ENCODE measurements at places on chromosomes 7 and 10.

- DNase-seq = no peak
These were observed 33.2 kb downstream of the LAMB4 start for GRCh38 chr7:108096996-108097395.

DNA sequence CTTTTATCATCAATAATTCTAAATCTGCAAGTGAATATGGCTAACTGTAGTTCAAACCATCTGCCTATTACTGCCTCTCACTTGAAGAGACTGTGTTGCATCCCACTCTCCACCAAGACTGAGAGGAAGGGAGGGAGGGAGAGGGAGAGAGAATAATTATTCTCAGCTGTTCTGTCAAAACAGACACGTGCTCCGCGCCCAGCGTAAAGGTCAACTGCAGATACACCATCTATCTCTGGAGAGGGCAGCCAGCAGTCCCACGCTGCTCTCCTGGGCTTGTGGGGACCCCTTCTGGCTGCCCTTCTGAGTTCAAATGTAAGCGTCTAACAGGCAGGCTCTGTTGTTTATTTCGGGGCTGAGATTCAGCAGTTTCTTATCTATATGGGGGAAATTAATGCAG is 625.5 kb upstream of the GALNT17 start:
- DNase-seq = peak; percentile 76

- peak; percentile 98 for DNase-seq
These were observed 127.2 kb downstream of the SRI start for GRCh38 chr7:88092676-88092999.

GRCh38 chr7:91169830-91170191 is 94.4 kb upstream of the FZD1 start:
- no peak for DNase-seq

- DNase-seq = peak; percentile 66
These were observed 584 bp upstream of the GARS1 start for GRCh38 chr7:30594048-30594539.

- DNase-seq = no peak
These were observed 15.6 kb upstream of the PPIF start for GRCh38 chr10:79331709-79332108.

DNA sequence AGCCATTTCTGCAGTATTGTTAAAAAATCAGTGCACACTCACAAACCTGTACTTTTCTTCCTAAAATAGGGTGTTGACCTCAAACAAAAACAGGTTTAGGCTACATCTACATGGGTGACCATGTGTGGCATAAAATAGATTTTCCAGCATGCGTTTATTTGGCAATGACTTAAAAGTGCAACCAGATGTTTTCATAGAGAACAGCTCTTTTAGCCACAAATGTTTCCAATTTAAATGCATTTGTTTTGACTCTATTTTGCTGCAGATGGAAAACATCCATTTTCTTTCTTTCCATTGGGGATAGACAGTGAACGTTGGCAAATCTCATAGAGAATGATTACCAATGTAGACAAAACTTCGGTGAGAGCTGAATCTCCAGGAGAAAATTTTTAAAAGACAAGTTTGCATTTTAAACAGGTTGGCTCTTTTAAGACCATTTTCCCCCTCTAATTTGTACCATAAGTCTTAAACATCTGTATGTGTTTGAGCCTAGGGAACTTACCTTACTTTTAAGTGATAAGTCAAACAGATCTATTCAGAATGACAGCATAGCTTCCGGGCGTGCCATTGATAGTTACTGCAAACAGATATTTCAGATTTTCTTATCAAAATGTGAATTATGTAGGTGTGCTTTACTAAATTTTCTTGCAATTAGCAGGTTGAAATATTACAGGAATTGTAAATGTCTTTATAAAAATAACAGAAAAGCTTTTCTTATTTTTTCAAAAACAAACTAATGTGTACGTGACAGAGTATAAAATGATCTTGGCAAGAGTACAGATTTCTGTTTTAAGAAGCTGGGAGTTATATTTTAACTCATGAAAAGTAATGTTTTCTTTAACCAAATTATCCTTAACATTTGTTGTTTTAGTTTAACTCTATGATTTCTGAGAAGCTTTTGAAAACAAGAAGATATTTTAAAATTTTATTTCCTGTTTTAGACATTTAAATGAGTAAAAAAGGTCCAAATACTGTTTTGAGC is 144.9 kb downstream of the HGF start:
- DNase-seq = no peak

DNA sequence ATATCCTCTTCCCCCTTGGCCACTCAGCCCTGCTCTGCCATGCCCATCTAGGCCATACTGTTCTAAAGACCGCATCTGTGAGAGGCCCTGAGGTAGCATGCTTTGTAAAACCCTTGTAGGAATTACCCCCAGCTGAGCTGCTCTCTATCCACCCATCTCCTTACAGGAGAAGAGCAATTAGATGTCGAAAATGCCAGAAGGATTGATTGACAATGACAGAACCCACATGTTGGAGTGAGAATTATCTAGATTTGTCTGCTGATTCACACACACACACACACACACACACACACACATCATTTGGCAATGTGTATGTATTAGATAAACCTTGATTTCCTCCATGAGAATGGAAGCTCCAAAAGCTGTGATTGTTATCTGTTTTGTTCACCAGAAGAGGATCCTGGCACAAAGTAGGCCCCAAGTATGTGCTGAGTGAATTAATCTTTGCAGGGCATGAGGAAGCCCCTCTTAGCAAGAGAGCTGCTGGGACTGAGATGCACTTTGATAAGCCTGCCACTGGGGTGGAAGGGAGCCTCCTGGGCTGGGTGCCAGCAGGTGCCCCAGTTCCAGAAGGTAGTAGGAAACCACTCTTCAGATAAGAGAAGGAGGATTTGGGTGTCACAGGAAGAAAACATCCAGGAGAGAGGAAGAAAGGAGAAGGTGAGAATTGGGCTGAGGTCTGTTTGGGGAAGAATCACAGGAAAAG is 187.5 kb upstream of the ADO start:
- no peak for DNase-seq

GRCh38 chr7:129650056-129650758 is 38.7 kb downstream of the NRF1 start:
- DNase-seq = no peak

GRCh38 chr10:95297402-95297801 is 6.6 kb upstream of the PDLIM1 start:
- no peak for DNase-seq

DNA sequence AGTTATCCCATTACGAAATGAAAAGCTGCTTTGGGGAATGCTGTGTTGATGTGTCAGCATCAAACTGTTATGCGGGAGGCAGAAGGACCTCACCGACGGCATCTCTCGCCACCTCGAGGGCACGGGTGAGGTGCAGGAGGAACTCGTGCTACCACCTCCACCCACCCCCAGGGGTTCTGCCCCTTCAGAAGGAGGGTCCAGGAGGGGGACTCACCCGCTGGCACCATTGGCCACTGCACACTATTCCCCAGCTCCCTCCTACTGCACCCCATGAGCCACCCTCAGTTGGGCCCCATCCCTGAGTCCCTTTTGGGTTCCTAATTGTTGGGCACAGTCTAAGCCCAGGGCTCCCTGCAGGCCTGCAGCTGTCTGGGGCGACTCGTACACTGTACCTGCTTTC is 236.6 kb downstream of the PTPRN2 start:
- DNase-seq = no peak

DNA sequence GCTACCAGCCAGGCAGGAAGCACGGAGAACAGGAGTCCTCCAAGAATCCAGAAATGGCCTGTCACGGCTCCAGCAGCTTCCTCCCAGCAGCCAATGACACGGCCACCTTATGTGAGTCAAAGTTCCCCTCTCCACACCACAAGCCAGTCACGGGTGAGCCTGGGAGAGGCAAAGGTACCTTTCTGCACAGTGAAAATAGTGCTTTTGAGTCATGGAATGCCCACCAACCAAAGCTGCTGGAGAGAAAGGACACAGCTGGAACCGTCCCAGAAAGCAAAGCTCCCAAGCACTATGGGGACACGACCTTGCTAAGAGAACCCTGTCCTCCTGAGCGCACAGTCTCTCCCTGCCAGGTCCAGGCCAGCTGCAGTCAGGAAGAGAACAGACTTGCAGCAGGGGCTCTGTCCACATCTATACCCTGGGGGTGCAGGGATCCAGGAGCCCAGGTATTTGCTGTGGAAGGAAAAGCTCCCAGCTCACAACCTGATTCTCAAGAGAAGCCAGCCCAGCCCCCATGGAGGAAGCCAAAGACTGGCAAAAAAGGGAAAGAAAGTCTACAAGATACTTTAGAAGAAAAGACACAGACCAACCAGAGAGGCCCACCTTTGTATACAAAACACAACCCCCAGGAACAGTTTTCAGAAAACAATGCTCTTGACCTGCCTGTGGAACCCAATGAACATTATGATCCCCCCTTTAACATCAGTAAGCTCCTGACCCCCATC is 24.4 kb downstream of the C10orf71 start:
- DNase-seq = no peak

DNA sequence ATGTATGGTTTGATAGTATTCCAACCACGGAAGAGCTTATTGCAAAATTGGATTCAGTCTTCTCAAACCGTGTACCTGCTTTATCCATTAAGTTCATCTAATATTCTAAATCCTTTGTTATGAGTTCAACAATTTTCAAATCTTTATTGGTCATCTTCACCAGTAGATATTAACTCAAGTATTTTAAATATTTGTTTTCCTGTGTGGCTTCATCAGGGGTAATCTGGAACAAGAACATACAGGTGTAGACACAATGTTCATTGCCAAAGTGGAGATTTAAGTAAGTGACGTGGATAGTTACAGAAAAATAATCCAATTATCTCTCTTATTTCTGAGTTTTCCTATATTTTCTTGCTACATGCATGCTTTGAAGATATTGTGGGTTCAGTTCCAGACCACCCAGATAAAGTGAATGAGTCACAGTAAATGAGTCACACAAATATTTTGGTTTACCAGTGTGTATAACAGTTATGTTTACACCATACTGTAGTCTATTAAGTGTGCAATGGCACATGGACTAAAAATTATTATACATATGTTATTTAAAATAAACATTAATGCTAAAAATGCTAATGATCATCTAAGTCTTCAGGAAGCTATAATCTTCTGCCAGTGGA is 429.0 kb upstream of the POT1 start:
- DNase-seq = no peak

GRCh38 chr10:28410420-28411135 is 107.7 kb upstream of the MPP7 start:
- no peak for DNase-seq

GRCh38 chr10:132187430-132188138 is 836 bp downstream of the DPYSL4 start:
- DNase-seq = no peak

DNA sequence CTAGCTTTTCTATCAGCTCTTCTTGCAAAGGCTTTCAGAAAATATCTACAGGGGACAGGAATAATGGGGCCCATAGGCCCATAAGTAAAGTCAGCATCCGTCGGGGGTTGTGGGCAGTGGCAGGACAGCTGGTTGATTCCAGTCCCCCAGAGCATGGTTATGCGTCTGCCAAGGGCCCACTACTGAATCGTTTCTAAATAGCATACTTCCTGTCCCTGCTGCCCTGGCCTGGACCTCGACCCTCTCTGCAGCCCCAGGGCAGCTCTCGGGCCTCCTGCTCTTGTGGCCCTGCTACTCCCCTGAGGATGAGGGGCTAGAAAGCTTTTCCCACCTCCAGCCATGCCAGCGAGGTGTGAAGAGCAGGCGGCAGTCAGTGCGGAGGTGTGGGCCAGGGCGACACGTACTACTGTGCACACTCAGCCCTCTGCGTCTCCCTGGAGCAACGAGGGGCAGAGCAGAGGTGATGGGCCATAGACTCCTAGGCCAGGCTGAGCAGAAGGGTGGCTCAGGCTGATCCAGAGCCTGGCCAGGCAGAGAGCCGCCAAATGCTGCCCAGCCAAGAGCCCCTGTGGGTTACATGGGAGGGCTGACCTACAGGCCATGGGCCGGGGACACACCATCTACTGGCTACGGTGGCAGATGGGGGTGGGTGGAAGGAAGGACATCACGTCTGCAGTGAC is 4.7 kb upstream of the OPN4 start:
- DNase-seq = no peak

GRCh38 chr10:47104786-47105385 is 193.7 kb downstream of the PTPN20 start:
- no peak for DNase-seq

DNA sequence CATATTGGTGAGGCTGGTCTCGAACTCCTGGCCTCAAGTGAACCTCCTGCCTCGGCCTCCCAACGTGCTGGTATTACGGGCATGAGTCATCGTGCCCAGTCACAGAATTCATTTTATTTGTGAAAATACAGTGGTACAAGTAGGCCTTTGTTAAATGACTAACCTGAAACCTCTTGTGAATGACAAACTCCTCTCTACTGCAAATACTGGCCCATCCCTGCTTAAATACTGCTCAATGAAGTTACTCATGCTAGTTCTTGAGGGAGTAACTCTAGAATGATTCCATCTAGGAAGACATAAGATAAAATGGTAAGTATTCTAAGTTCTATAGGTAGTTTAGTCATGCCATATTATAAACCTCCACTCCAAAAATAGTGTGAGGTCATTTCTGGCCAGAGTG is 80.7 kb downstream of the UBE2H start:
- DNase-seq = no peak

DNA sequence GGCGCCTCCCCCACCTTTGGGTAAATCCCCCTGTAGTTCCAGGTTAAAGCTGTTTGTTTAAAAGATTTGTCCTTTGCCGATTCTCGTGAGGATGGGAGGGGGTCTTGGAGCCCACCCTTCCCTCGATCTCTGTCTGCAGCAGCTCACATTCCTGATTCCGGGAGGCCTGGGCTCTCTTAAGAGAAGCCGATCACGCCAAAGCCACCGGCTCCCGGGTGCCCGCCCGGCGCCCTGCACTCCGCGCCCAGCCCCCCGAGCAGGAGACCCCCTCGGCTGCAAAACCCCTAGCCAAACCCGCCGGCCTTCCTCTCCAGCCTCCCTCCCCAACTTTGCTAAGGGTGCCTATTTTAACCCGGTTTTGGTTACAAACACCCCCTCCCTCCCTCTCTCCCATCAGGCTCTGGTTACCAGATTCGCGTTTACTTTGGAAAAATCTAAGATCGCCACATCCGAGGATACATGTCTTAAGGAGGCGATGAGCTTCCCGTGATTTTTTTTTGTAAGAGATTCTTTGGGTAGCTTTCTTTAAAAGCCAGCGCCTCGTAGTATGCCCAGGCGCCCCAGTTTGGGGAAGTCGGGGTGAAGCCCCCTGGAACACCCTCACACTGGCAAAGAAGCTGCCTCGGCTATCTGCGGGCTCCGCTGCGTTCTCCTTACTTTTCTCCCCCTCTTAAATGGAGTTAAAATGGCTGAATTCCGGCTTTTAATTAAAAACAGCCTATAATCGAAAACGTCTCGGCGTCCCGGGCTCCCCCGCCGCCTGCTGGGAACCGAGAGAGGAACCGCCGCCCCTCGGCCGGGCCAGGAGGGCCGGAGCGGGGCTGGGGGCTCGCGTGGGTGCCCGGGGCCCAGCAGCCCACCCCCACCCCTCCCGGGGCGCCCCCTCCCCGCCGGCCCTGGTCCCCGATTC is 983 bp downstream of the TNRC18 start:
- no peak for DNase-seq

- DNase-seq = no peak
These were observed 98.9 kb downstream of the WDR11 start for GRCh38 chr10:120950051-120950561.

GRCh38 chr7:128137181-128137580 is 103.9 kb upstream of the LEP start:
- DNase-seq = no peak

- DNase-seq = no peak
These were observed 317.3 kb downstream of the PRPF18 start for GRCh38 chr10:13904064-13904463.

All from NCI-H1694 treated with DMSO at 0.1 percent for 48 hours (cell line).